ENCODE measurements at places on chromosomes 13 and 19.

GRCh38 chr19:10936661-10937084 lies 8.1 kb downstream of the TIMM29 start:
- peak; percentile 81 for DNase-seq

- no peak for DNase-seq
These were observed 373.0 kb downstream of the FGF14 start for GRCh38 chr13:102028868-102029267.

DNA sequence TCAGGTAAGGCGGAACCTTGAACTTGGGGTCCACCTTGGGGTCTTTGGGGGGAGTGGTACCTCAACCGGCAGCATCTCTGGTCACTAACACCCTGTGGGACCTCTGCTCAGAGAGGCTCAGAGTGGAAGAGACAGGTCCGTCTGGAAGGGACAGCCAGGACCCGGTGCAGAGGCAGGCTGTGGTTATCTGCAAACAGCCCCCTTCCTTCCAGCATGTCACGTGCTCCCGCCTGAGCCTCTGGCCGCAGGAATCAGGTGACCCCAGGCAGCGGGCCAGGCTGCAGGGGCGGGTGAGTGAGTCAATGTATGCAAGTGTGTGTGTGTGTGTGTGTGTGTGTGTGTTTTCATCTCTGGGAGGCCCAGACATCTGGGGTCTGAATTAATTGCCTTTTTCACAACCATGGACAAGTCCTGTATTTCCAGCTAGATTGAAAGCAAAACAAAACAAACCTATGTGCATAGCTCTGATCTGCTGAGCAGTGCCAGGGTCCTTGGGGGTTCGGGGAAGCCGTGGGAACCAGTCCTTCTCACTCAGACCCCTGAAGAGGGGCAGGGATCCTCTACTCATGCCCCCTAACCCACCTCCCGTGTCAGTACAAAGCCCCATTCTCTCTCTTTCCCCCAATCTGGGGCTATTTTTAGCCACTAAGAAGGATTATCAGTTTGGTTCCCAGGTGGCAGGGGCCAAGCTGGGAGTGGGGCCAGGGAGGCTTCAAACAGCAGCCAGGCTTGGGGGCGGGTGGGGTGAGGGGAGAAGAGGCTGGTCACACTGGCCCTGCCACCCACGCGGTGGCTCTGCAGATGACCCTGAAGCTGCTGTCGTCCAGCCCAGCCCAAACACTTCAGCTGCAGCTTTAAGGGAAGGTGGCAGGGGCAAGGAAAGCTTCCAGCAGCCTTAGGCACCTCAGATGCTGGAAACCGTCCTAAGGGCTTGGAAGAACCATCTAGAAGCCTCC lies 31.4 kb downstream of the CERS4 start:
- peak; percentile 91 for DNase-seq

DNA sequence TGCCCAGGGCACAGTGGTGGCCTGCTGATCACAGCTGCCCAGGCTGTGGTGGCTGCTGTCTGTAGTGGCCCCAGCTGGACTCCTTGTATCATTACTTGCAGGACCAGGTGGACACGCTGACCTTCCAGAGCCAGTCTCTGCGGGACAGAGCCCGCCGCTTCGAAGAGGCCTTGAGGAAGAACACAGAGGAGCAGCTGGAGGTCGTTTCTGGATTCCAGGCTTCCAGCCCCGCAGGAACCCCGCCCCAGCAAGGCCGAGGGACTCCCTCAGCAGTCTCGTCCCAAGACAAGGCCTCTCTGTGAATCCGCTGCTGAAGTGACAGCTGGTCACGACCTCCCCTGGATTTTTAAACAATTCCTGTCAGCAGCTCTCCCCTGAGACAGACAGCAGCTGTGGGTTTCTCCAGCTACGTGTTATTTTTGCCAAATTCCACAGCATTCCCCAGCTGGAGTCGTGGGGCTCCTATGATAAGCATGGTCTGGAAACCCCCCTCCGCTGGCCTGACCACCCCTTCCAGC lies 98.3 kb downstream of the SLC7A1 start:
- DNase-seq, result peak; percentile 53

- DNase-seq, result no peak
These were observed 8.6 kb downstream of the C19orf25 start for GRCh38 chr19:1470305-1471009.

DNA sequence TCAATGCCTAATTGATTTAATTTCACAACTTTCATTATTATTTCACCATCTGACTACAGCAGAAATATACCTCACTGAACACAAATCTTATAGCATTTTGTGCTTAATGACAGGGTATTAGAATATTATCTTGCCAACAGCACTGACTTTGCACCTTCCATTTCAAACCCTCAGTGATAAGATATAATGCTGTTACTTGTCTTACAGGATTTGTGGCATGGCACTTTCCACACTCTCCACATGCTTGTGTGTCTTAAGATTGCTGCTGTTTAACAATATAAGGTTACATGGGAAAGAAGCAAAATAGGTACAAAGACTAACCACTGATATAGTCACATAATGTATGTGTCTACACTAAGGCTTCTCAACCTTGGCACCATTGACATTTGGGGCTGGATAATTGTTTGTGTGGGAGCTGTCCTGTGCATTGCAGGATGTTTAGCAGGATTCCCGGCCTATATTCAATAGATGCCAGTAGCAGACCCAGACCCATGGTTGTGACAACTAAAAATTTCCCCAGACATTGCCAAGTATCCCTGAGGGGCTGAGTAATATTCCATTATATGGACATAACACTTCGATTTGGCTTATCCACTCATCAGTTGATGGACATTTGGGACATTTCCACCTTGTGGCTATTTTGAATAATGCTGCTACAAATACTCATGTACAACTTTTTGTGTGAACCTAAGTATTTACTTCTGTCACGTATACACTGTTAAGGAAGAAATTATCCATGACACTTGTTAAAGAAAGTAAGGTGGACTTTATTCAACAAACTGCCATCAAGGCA lies 5.7 kb upstream of the DIAPH3 start:
- DNase-seq, result no peak

DNA sequence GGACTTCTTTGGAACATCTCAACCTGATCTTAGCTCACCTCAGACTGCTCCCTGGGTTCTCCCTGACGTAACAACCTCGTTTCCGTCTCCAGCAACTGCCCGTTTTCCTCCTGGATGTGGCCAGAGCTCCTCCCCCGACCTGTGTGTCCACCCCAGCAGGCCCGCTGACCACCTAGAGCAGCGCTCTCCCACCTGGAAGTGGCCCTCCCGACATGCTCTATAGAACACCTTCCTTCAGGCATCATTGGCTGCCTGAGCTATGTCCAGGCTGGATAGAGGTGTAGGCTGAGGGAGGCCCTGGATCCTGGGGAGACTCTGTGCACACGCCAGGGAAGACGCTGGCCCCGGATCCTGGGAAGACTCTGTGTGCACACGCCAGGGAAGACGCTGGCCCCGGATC lies 81.3 kb downstream of the TEX29 start:
- no peak for DNase-seq

DNA sequence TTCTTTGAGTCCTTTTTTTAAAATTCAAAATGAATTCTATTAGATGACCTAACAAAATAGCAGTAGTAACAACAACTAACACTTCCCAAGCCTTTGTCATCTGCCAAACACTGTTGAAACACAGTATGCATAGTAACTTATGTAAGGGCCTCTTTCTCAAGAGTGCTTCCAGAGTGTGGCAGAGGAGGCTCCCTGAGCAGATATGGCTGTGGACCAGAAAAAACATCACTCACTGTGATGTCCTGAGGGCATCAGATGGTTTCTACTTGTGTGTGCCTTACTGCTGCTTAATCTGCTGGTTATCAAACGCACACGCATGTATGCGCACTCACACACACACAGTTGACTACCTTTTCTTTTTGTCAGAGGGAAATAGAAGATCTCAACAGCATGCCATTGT lies 110.8 kb downstream of the DLEU7 start:
- DNase-seq, result peak; percentile 40

- no peak for DNase-seq
These were observed 47.2 kb upstream of the POMP start for GRCh38 chr13:28611654-28612131.

DNA sequence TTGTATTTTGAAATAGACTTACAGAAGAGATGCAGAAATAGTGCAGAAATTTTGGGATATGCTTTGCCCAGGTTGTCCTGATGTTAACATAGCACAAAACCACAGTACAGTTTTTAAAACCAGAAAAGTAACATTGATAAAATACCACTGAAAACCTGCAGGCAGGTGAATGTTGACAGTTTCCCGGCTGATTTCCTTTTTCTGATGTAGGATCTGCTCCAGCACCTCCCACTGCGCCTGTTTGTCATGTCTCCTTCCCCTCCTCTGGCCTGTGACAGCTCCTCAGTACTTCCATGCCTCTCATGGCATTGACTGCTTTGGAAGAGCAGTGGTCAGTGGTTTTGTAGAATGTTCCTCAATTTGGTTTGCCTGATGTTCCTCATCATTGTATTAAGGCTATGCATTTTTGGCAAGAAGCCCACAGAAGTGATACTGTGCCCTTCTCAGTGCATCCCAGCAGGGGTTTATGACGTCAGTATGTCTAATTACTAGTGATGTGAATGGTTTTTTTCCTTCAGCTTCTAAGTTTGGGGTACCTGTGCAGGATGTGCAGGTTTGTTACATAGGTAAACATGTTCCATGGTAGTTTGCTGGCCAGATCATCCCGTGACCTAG lies 31.0 kb downstream of the TDRD12 start:
- no peak for DNase-seq

DNA sequence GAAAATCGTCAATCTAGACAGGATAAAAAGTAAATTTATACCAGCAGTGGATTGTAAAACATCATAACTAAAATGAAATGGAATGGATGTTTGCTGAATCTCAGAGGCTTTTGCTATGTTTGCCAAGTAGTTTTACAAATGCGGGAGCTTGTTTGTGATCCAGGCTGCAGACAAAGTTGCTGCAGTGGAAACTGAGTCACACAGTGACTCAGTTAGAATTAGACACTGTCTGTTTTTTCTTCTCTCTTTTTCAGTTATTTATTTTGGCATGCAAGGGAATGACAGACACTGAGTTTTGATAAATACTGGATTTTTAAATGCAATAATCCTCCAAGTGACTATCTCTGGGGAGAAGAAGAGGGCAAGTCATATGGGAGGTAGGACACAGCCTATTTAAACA lies 4.6 kb upstream of the PNMA8A start:
- DNase-seq, result peak; percentile 49

- no peak for DNase-seq
These were observed 34.4 kb downstream of the MAP4K1 start for GRCh38 chr19:38583219-38583984.

DNA sequence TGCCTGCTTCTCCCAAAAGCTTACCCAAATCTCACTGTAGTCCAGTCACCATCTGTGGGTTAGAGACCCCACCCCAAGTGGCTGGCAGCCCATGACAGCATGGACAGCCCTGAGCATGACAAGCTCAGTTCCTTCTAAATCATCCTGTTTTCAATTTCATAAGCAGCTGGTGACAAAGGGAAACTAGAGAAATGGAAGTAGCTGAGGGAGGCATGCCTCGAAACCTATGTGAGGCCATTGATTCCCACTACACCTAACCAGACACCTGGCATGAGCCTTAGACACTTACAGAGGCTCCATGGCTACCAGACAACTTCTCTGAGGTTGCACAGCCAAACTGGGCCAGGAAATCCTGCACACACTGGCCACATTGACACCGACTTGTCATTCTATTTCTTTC lies 56.2 kb downstream of the ABCC4 start:
- no peak for DNase-seq

- peak; percentile 18 for DNase-seq
These were observed 93.0 kb downstream of the ITGBL1 start for GRCh38 chr13:101545521-101545920.

DNA sequence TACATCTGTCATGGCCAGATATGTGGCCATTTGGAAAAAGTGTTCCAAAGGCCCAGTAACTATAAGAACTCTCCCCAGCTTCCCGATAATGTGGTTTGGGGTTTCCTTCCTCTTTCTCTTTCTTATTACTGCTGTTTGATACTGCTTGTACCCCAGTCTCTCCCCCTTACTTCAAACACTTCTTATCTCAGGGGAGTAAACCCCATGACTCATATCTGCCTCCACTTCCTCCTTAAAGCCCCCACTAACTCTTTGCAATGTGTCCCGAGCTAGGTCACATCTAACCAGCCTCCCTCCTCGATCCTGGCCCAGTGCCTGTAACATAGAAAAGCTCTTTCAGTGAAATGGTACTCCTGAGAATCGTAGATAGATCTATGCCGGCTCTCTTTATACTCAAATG lies 82.4 kb upstream of the STARD13 start:
- DNase-seq, result no peak

- DNase-seq, result no peak
These were observed 27.7 kb downstream of the THSD1 start for GRCh38 chr13:52378312-52378711.

DNA sequence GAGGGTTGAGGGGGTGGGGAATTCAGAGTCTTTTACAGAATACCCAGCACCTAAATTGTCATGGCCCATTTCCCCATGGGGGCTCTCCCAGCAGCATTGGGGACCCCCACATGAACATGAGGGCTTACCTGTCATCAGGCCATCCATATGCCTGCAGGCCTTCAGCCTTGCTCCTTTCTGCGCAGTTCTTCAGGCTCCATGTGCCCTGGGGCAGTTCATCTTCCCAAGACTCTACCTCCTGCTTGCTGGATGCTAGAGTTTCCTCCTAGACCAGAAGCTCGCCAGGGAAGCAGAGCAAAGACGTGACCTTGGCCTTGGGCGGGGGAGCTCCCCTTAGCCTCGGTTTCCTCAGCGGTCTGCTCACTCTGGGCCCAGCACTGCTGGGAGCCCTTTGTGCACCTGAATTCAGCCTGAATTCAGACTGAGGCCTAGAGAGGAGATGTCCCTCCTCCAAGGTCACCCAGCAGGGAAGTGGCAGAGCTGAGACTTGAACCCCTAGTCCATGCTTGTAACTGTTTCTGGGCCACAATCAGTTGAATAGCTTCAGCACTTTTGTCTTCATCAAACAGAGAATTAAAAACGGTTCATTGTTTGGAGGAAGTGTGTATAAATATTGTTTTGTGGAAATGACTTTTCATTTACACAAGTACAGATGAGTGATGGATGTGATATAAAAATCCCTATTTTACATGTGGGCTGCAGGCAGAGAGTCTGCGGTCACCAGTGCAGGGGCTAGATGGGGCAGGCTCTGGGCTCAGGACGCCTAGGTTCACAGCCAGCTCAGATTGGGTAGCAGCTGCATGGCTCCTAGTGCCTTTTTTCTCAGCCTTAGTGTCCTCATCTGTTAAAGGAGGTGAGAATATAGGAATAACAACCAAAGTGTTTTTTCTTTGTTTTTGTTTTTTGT lies 9.5 kb downstream of the PPP5C start:
- DNase-seq, result no peak

GRCh38 chr13:105033999-105034398 lies 1501.5 kb downstream of the EFNB2 start:
- DNase-seq, result no peak

GRCh38 chr13:70568571-70568970 lies 460.3 kb upstream of the KLHL1 start:
- peak; percentile 65 for DNase-seq

Data from astrocyte of the spinal cord (primary cell).